ENCODE measurements at places on chromosomes 3 and 15.

- DNase-seq = no peak
Measured at GRCh38 chr3:42508562-42508961, 6.1 kb downstream of the VIPR1 start.

GRCh38 chr3:6435951-6436350, 425.0 kb upstream of the GRM7 start:
- DNase-seq = no peak

DNA sequence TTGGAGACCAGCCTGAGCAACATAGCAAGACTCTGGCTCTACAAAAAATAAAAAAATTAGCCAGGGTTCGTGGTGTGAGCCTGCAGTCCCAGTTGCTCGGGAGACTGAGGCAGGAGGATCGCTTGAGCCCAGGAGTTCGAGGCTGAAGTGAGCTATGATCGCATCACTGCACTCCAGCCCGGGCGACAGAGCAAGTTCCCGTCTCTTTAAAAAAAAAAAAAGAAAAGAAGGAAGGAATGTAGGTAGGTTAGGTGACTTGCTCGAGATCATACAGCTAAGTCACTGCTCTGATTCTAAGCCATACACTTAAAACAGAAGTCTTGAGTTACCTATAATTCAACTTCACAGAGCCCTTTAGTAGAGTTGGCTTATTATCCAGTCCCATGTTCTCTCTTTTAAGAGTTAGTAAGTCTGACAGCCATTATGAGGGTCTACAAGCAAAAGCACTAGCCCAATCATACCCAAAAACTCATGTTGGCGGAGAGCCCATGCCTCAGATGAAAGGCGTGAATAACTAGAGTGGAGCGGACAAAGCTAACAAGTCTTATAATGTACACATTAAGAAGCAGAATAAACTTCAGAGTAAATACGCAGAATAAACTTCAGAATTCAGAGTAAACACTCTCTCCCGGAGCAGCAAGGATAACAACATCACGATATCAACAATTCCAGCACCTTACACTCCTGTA, 768 bp downstream of the AAGAB start:
- DNase-seq = peak; percentile 10

GRCh38 chr3:52220380-52221026, 4.9 kb downstream of the TLR9 start:
- peak; percentile 94 for DNase-seq

GRCh38 chr3:159850481-159850880, 138.2 kb upstream of the IL12A start:
- DNase-seq = no peak

DNA sequence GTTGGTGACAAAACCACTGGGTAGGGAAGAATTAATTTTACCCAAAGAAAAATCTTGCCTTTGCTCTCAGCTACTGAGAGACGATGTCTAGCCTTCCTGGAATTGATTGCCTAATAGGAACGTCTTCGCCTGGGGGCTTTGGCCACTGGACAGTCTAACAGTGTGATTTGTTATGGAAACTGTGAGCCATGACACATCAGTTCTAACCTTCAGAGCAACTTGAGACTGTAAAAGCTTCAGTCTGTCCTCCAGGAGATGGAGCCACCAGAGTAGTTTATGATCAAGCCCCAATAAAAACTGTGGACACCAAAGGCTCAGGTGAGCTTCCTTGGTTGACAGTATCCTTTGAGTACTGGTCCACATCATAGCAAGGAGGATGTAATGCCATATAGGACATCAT, 235.8 kb upstream of the TMCO5A start:
- DNase-seq = no peak

DNA sequence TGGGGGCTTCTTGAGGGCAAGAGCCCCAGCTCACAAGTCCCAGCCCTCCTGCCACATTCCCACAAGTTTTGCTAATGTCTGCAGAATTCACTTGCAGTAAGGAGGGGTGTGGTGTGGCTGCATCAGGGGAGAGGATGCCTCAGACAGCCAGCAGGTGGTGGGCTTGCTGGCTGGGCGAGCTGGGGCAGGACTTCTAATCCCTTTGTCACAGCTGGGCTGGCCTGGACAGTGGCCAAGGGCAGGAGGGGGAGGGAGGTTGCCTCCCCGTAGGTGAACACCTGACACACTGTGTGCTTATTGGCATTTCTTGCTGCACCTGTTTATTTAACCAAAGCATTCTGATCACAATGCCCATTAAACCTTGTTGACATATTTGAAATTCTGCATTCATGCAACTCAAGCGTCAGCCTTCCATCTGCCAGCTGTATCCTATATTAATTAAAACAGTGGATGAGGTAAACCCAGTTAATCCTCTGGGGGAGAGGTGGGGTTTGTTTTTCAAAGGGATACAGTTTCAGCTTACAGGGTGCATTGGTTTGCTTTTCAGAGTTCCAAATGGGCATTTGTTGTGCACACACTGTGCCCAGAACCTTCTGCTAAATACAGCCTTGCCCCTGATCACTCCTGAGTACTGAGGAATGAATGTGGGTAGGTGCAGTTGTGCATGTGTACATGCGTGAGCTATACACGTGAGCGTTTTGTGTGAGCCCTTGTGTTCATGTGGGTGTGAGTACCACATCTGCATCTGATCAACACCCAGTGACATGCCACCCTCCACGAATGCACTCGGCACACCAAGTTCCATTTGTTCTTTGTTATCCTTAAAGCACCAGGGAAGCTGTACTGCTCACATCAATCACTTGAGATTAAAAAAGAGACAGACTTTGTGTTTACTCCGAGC, 268.7 kb downstream of the XXYLT1 start:
- DNase-seq = peak; percentile 46

Data from nephron progenitor cell (in vitro differentiated cells).